Activated CD4-positive, alpha-beta T cell treated with anti-CD3 and anti-CD28 coated beads for 36 hours (primary cell): ENCODE measurements at places on chromosomes 2 and 18. TPM values are rescaled to one million over a fixed set of nuclear protein-coding genes. Genes with fewer than 3 reads are reported as not detected.

GRCh38 chr2:146540271-146540932 lies 1304.4 kb upstream of the ACVR2A start:
- H3K4me1 ChIP-seq: no peaks in the 10 kb centered on the region
- H3K27me3 ChIP-seq: no peaks in the 10 kb centered on the region
- no peak for DNase-seq
- H3K36me3 ChIP-seq: no peaks in the 10 kb centered on the region

GRCh38 chr18:79384151-79384807 lies 11.5 kb upstream of the NFATC1 start:
- DNase-seq: no peak
- H3K4me3 ChIP-seq: no peak overlapping the region
- no peaks in the 10 kb centered on the region for H3K36me3 ChIP-seq
- peaks cover 4% of the 10 kb centered on the region for H3K27me3 ChIP-seq
- H3K27ac ChIP-seq: peak overlapping the region; percentile 25
- peaks cover 17% of the 10 kb centered on the region for H3K4me1 ChIP-seq

Gene INO80B
- total RNA-seq: 25.6 TPM

DNA sequence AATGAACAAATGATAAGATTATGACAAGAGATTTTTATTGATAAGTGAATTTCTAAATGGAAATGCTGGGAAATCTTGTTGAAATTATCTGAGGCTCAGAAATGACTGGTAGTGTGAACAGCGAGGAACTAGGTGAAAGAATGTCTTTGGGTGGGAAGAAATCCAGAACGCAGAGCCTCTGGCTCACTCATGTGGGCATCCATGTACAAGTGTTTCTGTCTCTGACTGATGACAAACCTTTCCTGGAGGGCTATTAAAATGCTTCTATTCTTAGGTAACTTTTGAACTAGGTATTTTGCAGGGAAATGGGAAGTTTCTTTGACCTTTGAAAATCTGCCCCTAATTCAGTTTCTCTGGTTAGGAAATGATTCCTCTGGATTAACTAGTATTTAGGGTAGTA lies 598.6 kb downstream of the SLC4A3 start:
- DNase-seq: no peak
- no peaks in the 10 kb centered on the region for H3K4me1 ChIP-seq
- no peaks in the 10 kb centered on the region for H3K27me3 ChIP-seq
- H3K36me3 ChIP-seq: no peaks in the 10 kb centered on the region
- no peak overlapping the region for H3K27ac ChIP-seq

- H3K27me3 ChIP-seq: peaks cover 2% of the 10 kb centered on the region
- H3K27ac ChIP-seq: no peak overlapping the region
- no peak overlapping the region for H3K4me3 ChIP-seq
- DNase-seq: no peak
- no peaks in the 10 kb centered on the region for H3K4me1 ChIP-seq
Measured at GRCh38 chr18:25019931-25020330, 332.0 kb downstream of the ZNF521 start.

Gene L3MBTL4
- 0.11 TPM for total RNA-seq

DNA sequence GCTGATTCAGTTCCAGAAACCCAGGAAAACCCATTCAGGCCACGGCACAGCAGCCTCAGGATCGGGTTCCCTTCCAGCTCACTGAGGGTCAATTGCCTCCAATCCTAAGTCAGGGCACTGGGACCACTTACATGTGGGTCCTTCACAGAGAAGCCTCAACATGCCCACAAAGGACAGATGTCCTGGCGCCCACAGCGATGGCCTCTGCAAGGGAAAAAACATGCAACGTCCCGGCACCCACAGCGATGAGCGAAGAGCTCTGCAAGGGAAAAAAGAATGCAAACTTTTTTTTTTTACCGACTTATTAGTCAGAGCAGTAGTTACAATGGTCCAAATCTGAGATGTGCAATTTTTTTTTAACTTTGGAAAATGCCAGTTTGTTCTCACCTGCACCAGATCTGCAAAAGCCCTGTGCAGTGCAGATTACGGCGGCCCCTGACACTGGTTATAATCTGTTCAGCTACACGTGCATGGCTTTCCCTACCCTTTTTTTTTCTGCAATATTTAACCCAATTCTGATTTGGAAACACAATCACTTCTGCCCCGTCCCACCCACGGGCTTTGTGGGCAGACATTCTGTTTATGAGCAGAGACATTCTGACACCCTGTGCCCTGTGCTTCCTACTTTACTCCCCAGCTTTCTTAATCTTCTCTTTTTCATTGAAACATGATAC lies 159.3 kb upstream of the SALL3 start:
- no peak overlapping the region for H3K27ac ChIP-seq
- no peak for DNase-seq
- H3K36me3 ChIP-seq: no peaks in the 10 kb centered on the region
- peaks cover 3% of the 10 kb centered on the region for H3K27me3 ChIP-seq

DNA sequence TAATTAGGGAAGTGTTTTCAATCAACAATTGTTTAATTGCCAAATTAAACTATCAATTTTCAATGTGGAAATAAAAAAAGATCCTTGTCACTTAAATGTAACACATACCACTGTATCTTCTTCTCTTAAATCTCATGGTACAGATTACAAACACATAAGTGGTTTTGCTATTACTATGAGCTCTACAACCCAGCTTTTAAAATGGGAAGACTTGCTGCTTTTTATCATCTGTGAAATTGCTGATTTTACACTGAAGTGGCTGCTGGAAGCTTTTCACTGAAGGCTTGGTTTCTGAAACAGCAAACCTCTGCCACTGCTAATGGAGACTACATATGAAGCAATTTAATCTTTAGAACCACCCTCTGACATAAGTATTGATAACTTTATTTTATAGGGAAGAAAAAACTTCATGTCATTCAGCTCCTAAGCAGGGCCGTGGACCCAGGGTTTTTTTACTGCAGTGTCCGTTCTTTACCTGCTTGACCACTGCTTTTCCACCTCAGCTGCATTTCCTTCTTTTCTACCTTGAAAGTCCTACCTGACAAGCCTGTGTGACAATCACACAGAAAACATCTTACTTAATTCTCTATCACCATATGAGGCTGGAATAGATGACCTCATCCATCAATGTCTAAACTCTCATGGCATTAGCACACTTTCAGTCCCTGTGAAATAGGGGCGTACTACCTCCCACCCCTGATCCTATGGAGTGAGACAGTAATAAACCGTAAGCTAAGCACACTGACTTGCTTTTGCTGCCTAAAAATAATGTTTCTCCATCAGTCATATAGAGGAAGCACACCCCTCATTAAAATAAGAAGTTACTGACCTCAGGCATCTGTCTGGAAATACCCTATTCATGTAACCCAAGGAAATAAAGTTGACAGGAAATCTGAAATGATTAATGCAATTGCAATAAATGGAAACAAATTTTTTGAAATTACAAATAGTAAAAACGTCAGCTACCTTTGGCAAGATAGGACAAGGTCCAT lies 19.2 kb upstream of the SLC8A1 start:
- no peak for DNase-seq
- H3K4me1 ChIP-seq: no peaks in the 10 kb centered on the region
- H3K27ac ChIP-seq: no peak overlapping the region
- H3K27me3 ChIP-seq: no peaks in the 10 kb centered on the region
- no peak overlapping the region for H3K4me3 ChIP-seq

- no peak for DNase-seq
- H3K27ac ChIP-seq: peak overlapping the region; percentile 66
- H3K27me3 ChIP-seq: peaks cover 3% of the 10 kb centered on the region
- peaks cover 28% of the 10 kb centered on the region for H3K4me1 ChIP-seq
- peak overlapping the region; percentile 33 for H3K4me3 ChIP-seq
Measured at GRCh38 chr18:63106727-63107126, 212.8 kb downstream of the BCL2 start.

Gene RAB6C
- not detected for total RNA-seq

GRCh38 chr2:143251681-143252080 lies 122.5 kb downstream of the ARHGAP15 start:
- H3K4me3 ChIP-seq: no peak overlapping the region
- H3K27me3 ChIP-seq: no peaks in the 10 kb centered on the region
- peaks cover 60% of the 10 kb centered on the region for H3K4me1 ChIP-seq
- H3K36me3 ChIP-seq: peaks cover 17% of the 10 kb centered on the region
- no peak for DNase-seq

- H3K27me3 ChIP-seq: no peaks in the 10 kb centered on the region
- H3K36me3 ChIP-seq: peaks cover 2% of the 10 kb centered on the region
- H3K27ac ChIP-seq: no peak overlapping the region
Measured at GRCh38 chr2:105582952-105583660, 161.6 kb upstream of the NCK2 start.

- H3K4me3 ChIP-seq: no peak overlapping the region
- no peak overlapping the region for H3K27ac ChIP-seq
- H3K27me3 ChIP-seq: no peaks in the 10 kb centered on the region
- no peaks in the 10 kb centered on the region for H3K36me3 ChIP-seq
- H3K4me1 ChIP-seq: peaks cover 21% of the 10 kb centered on the region
- no peak for DNase-seq
Measured at GRCh38 chr2:198055716-198056115, 251.3 kb downstream of the PLCL1 start.

Gene KYNU
- total RNA-seq: not detected

GRCh38 chr2:196079052-196079451 lies 10.4 kb upstream of the DNAH7 start:
- peaks cover 3% of the 10 kb centered on the region for H3K36me3 ChIP-seq
- DNase-seq: no peak
- no peak overlapping the region for H3K4me3 ChIP-seq
- H3K27ac ChIP-seq: no peak overlapping the region
- peaks cover 14% of the 10 kb centered on the region for H3K4me1 ChIP-seq
- H3K27me3 ChIP-seq: no peaks in the 10 kb centered on the region

DNA sequence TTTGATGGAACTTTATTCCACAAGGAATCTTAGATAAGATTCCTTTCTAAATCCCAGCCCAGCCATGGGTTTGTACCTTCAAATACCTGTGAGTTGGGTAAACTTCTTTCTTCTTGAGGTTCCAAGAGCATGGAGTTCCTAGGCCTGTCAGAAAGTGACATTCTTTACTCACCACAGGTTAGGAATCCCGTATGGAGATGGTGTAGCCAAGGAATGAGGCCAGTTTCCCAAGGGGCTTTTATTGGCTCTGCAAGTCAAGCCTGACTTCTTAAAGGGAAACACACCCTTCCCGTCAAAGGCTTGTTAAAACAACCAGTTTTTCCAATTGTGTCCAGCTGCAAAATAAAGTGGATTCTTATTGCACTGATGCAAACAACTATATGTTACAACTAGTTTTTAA lies 45.8 kb downstream of the STK17B start:
- no peaks in the 10 kb centered on the region for H3K4me1 ChIP-seq
- H3K27ac ChIP-seq: no peak overlapping the region
- H3K4me3 ChIP-seq: no peak overlapping the region
- peaks cover 15% of the 10 kb centered on the region for H3K36me3 ChIP-seq
- H3K27me3 ChIP-seq: no peaks in the 10 kb centered on the region
- no peak for DNase-seq

- H3K36me3 ChIP-seq: no peaks in the 10 kb centered on the region
- no peak for DNase-seq
- no peak overlapping the region for H3K27ac ChIP-seq
- no peak overlapping the region for H3K4me3 ChIP-seq
- H3K4me1 ChIP-seq: no peaks in the 10 kb centered on the region
- H3K27me3 ChIP-seq: peaks cover 4% of the 10 kb centered on the region
Measured at GRCh38 chr2:8416849-8417832, 264.7 kb upstream of the ID2 start.

Gene GPC1
- 2.0 TPM for total RNA-seq

Gene CFC1
- total RNA-seq: not detected

Gene MAL
- 43.3 TPM for total RNA-seq

DNA sequence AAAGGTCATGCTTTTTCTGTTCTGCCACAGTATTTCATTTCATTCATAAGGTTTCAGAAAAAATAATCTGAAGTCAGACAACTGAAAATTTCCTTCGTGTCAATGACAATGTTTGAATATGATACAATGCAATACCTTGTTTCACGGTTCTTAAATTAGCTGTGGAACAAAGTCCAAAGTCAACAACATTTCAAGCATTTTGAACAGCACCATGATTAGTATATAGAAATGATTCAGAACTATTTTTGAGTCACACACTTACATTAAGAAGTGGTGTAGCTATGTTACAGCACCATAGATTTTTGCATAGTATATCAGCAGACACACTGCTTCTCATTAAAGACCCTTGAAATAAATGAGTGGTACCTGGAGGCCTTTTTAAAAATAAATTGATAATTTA lies 178.3 kb upstream of the DSEL start:
- H3K4me3 ChIP-seq: no peak overlapping the region
- no peak overlapping the region for H3K27ac ChIP-seq
- H3K27me3 ChIP-seq: no peaks in the 10 kb centered on the region
- no peaks in the 10 kb centered on the region for H3K36me3 ChIP-seq

DNA sequence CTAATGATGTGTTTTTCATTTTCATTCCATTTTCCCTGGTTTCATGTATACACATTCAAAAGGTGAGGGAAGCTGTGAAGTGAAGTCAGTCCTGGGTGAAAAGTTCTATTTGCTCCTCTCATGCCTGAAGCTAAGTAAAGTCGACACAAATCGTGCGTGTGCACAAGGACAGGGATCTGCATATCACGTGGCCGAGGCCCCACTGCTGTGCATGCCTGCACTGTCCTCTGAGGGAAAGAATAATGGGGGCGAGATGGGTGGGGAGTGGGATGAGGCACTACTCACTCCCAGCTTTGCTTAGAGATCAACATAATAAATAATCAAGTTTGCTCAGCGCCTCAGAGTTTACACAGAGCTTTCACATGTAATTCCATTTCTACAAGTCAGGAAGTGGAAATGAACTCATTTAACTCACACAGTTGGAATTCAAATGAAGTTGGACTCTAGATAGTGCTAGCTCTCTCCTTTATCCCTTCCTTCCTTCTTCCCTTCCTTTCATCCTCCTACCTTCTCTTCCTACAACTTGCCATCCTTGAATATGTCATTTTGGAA lies 5.1 kb upstream of the PTPRM start:
- no peak for DNase-seq
- no peak overlapping the region for H3K27ac ChIP-seq
- H3K36me3 ChIP-seq: no peaks in the 10 kb centered on the region
- no peak overlapping the region for H3K4me3 ChIP-seq
- peaks cover 28% of the 10 kb centered on the region for H3K27me3 ChIP-seq

DNA sequence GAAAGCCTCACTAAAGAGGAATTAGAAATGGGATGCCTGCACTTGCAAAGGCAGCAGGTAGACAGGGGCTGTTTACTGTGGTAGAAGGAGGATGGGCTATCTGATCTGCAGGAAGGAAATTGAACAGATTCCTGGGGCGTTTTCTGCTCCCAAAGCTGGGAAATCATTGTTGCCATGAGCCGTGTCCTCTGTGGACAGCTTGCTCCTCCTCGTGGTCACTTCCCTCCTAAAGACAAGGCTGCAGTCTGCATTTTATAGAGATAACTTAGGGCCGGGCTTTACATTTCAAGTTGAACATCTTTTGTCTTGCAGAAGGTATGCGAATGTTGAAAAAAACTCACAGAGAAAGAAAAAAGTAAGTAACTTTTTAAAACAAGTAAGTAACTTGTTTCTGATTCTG lies 50.9 kb downstream of the DCDC2C start:
- H3K36me3 ChIP-seq: no peaks in the 10 kb centered on the region
- H3K27ac ChIP-seq: no peak overlapping the region
- H3K4me3 ChIP-seq: no peak overlapping the region
- DNase-seq: no peak
- peaks cover 9% of the 10 kb centered on the region for H3K27me3 ChIP-seq

Gene CFAP65
- total RNA-seq: not detected

Gene SERPINE2
- 46.6 TPM for total RNA-seq
